GM12878 (cell line): ENCODE measurements at places on chromosomes 1 and 21. TPM values are rescaled to one million over a fixed set of nuclear protein-coding genes. Genes with fewer than 3 reads are reported as not detected.

DNA sequence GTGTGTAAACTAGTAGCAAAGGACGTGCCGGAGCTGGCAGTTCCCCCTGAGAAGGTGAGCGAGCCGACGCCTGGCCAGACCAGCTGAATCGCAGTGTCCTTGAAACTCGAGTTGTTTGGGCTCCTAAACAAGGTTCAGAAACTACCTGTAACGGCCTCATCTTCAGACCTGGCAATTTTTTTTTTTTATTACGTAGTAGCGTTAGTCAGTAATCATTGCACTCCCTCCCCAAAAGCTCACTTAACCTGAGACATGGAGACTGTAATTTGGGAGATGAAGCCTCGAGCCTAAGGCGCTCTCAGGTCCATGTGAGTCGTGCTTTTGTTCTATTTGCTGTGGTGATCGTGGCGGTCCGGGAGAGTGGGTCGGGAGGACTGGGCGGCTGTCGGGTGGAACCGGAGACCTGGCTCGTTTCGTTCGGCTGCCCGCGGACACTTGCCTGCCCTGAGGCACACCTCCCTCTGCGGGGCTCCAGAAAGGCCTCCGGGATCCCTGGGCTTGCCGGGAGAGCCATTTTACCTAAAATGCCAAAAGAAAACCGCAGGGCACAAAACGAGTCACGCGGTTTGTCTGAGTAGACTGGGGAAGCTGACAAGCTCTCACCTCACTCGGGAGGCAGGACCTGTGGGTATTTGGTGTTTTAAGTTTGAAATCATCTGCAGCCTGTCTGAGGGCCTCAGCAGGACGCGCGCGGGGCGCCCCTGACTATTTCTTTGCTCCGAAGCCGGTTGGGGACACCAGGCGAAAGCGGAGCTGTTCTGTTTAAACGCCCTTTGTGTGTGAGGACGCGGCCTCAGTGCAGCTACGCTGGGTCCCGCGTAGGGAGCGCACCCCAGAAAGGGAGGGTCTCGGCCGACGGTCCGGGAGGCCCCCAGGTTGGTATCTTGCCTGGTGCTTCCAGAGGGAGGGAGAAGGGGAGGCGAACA is 722 bp downstream of the LHX8 start:
- H3K27me3 ChIP-seq = peaks cover 50% of the 10 kb centered on the region
- no peak for DNase-seq

DNA sequence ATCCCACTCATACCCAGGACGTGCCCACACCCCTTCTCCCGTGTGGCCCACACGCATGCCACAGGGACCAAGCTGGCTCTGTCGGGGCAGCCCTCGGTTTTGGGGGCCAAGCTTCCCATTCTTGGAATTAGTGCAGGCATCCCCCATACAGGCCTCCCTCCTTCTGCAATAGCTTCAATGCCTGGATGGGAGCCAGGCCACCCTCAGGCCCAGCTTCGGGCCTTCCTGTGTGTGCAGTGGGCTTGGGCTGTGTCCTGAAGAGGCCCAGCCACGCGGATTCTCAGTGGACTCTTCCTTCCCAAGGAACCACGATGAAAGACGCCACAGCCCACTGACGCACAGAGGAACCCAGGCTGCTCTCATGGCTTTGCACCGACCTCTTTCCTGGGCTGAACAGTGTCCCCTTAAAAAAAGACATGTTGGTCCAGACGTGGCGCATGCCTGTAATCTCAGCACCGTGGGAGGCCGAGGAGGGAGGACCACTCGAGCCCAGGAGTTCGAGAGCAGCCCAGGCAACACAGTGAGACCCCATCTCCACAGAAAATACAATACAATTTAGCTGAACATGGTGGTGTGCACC is 3.4 kb downstream of the KRTAP10-11 start:
- H3K36me3 ChIP-seq = no peaks in the 10 kb centered on the region
- no peak overlapping the region for H3K27ac ChIP-seq
- no peaks in the 10 kb centered on the region for H3K4me1 ChIP-seq
- no peak for DNase-seq
- H3K4me3 ChIP-seq = no peak overlapping the region

- no peaks in the 10 kb centered on the region for H3K36me3 ChIP-seq
- H3K4me3 ChIP-seq = no peak overlapping the region
- no peaks in the 10 kb centered on the region for H3K27me3 ChIP-seq
- H3K27ac ChIP-seq = peak overlapping the region; percentile 66
Observed at GRCh38 chr1:91712393-91712792, 173.6 kb downstream of the TGFBR3 start.

DNA sequence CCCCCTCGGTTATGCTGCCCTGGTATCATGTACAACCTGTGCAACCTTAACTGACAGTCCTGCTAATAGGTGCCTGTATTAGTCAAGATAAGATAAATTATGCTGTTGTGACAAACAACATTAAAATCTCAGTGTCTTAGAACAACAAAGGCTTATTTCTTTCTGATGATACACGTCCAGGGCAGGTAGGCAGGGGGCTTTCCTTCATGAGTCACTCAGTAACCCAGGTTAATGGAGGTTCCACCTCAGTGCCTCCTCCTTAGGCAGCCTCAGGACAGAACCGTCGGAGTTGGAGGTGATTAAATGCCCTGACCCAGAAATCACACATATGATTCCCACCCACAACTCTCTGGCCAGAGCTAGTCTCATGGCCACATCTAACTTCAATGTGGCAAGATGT is 94.6 kb upstream of the CASZ1 start:
- H3K27ac ChIP-seq = no peak overlapping the region
- no peak for DNase-seq
- H3K27me3 ChIP-seq = no peaks in the 10 kb centered on the region
- no peaks in the 10 kb centered on the region for H3K4me1 ChIP-seq
- no peaks in the 10 kb centered on the region for H3K36me3 ChIP-seq

DNA sequence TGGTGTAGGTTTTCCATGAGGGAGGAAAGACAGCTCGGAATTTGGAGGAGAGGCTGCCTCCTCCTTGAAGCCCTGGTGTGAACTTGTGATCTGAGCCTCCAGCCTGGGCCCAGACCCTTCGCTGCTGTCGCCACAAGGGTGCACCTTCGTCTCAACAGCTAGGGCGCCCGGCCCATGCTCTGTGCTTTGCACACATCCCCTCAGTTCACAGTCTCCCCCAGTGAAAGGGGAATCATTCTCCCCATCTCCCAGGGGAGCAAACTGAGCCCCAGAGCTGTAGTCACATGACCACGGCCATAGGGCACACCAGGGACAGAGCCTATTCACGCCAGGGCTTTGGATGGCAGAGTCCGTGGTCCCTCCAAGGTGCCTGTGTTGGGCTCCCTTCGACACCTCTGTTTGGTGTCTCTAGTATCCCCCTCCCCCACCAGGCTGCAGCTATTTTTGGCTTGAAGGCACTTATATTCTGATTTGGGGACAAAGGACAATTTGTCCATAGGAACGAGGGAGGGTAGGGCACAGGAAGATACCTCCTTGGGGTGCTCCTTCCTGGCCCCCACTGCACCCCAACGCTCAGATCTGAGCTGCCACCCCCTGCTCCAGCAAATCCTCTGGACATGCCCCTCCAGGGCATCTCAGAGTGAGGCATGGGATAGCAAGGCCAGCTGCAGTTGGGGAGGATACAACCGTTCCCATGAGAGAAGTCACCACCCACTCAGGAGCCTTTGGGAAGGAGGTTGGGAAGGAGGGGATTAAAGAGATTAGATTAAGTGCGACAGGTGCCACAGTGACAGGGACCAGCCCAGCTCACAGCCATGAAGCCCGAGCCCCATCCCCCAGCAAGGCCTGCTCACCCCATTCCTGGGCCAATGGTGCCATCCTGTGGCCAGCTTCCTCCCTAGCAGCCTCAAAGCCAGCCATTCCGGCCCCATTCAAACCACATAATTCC is 15.7 kb downstream of the MATN1 start:
- DNase-seq = no peak
- no peaks in the 10 kb centered on the region for H3K4me1 ChIP-seq
- H3K36me3 ChIP-seq = no peaks in the 10 kb centered on the region; the same call in 1 of the 2 replicates
- H3K27me3 ChIP-seq = no peaks in the 10 kb centered on the region; the same call in 1 of the 2 replicates

Gene CELA2B
- not detected in 2 replicates for polyA plus RNA-seq

GRCh38 chr1:20442920-20443625 is 42.9 kb downstream of the CAMK2N1 start:
- H3K4me3 ChIP-seq = no peak overlapping the region
- H3K27me3 ChIP-seq = no peaks in the 10 kb centered on the region; the same call in 1 of the 2 replicates
- no peak for DNase-seq

- no peaks in the 10 kb centered on the region for H3K4me1 ChIP-seq
- H3K36me3 ChIP-seq = peaks cover 3% of the 10 kb centered on the region
- H3K27ac ChIP-seq = no peak overlapping the region
- H3K27me3 ChIP-seq = no peaks in the 10 kb centered on the region
- no peak for DNase-seq
Observed at GRCh38 chr21:39168800-39169199, 14.5 kb downstream of the PSMG1 start.

DNA sequence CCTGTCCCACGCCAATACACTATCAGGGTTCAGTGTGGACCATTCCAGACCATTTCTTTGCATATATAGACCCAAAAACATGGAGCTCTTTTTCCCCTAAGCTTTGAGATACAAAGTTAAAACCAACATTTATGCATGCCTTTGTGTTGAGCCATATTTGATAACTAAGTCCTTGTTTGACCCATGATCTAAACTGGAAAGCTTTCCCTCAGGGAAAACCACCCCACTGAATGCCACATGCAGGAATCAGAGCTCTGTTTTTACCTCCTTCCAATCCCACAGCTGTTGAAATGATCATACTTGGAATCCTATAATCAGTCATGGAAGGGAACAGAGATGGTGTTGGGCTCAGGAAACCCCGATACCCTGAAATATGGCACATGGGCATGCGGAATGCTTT is 14.8 kb upstream of the SLC45A1 start:
- no peak overlapping the region for H3K27ac ChIP-seq
